ENCODE measurements at places on chromosomes 7 and 10.

- no peak for DNase-seq
Measured at GRCh38 chr10:68046642-68047041, 28.4 kb downstream of the HERC4 start.

DNA sequence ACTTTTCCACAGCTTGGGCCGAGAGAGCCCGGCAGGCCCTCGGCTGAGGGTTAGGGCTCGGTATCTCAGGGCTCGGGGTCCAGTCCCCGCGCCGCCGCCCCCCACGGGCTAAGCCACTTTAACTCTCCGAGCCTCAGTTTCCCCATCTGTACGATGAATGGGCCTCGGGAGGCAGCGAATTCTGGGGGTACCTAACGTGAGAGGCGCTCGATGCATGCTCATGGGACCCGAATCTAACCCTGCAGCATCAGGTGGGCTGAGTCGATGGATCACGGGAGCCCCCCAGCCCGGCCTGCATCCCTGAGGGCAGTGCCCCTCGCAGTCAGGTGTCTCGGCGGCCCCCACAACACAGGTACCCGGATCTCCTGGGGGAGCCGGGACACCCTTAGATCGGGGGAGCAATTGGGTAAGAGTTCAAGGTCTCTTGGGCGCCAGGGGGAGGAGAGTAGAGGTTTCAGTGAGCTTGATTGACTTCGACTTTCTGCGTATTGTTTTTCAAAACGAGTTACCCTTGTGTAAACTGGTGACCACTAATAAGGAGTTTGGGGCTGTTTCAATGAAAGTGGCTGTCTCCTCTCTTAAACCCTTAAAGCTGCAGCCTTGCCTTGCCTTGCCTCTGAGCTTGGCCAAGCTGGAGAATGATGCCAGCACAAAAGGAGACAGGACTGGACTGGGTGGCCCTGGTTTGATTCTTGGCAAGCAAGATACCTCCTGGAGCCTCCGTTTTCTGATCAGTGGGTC is 631 bp downstream of the POR start:
- DNase-seq = peak; percentile 29

DNA sequence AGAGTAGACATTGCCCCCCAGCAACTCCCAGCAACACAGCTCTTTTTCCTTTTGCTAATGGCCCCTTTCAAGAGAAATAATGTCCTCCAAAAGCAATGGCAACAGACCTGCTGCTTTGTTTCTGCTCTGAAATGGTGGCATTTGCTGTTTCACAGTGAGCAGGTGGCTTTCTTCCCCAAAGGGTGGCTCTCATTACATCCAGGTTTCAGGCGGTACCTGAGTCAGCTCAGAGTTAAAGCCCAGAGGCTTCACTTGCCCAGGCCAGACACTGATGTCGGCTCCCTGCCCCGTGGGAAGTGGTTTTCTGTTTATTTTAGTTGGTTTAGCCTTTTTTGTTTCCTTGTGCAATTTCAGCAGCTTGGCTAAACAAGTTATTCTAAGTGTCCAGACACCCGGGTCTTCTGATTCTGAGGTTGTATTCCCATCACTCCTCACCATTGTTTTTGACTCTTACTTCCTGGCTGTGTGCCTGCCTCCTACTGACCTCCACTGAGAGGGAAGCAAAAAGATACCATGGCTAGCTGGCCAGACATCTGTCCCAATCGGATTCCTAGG is 7.8 kb upstream of the ATOH7 start:
- no peak for DNase-seq

- no peak for DNase-seq
Measured at GRCh38 chr7:137715121-137715520, 131.7 kb downstream of the DGKI start.

DNA sequence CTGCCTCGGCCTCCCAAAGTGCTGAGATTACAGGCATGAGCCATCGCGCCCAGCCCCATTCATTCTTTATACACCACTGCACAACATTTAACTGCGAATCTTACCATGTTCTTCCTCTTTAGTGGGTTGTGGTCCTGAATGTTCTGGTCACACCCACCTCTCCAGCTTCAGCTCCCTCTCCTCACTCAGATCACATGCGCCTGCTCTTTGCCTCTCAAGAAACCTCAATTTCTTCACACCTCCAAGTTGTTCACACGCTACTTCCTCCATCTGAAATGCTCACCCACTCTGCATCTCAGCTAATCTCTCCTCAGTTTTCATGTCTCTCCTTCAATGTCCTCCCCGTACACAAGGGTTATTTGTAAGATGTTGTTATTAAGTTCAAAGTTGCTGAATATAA is 2.4 kb upstream of the PRR15 start:
- DNase-seq = no peak

DNA sequence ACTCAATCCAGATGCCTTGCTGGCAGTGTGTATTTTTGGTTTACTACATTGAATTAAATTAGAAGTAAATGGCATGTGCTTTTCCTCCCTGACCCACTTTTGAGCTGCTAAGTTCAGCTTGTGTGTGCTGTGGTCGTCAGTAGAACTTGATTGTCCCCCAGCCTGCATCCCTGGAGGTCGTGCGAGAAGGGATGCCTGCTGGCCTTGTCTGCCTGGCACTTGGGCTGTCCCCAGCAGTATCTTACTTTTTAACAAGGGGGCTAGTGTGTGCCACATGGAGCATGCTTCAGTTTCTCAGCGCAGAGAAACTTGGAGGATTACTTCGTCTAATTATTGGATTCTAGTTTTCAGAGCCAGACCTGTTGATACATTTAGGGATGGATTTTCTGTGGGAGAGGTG is 80.2 kb downstream of the ADCY1 start:
- no peak for DNase-seq

DNA sequence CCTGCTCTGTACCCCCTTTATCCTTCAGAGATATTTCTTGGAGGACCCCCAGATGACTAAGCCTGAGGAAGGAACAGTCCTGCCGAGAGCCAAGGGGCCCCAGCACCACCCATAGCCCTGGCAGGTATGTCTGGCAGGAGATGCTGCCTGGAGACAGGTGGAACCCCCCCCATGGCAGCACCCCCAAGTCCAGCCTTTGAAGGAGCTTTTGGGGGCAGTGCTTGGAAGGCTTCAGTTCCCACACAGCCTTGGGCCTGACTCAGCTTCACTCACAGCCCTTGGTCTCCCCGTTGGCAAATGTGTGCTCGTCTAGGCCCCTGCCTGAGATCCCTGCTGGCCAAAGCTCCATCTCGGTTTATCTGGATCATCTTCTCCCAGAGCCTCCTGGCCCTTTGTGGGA is 23.0 kb upstream of the PCBD1 start:
- no peak for DNase-seq
